Glutamatergic neuron (in vitro differentiated cells): ENCODE measurements at places on chromosomes 12 and 14. TPM values are rescaled to one million over a fixed set of nuclear protein-coding genes. Genes with fewer than 3 reads are reported as not detected.
A peak's percentile ranks its signal among the peaks of the same experiment; 100 is the strongest.

- H3K36me3 ChIP-seq = no peaks in the 10 kb centered on the region
- DNase-seq = no peak
Measured at GRCh38 chr14:21496453-21496852, 14.7 kb downstream of the METTL3 start.

DNA sequence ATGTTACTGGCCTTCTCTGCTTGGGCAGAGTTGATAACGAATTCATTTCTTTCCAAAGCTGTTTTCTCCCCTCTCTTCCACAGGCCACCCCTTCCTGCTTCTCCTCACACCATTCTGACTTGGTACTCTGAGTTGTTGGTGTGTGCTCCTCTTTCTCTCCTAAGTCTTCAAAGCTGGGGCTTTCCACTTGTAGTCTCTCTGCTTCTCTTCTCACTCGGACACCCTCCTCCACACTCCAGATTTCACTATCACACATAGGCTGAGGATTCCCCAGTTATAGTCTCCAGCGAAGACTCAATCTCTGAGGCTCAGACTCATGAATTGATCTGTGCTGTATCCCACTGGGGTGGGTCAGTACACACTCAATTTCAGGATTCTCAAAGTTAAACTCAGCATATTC, 201.0 kb downstream of the SSPN start:
- DNase-seq = no peak
- no peak overlapping the region for H3K27ac ChIP-seq
- no peaks in the 10 kb centered on the region for H3K4me1 ChIP-seq
- no peak overlapping the region for H3K4me3 ChIP-seq
- no peaks in the 10 kb centered on the region for H3K36me3 ChIP-seq

DNA sequence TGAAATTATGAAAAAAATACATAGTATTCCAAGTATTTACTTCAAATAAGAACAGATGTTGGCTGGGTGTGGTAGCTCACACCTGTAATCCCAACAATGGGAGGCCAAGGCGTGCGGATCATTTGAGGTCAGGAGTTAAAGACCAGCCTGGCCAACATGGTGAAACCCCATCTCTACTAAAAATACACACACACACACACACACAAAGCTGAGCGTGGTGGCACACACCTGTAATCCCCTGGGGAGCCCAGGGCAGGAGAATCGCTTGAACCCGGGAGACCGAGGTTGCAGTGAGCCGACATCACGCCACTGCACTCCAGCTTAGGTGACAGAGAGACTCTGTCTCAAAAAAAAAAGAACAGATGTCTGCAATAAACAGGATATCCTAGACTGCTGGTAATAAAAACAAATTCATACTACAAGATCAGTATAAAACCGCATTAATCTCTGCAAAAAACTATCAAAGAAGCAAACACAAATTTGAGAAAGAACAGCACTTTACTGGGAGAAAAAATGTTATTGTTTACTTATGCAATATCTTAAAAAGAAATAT, 23.8 kb downstream of the EEA1 start:
- H3K27ac ChIP-seq = no peak overlapping the region
- no peak overlapping the region for H3K4me3 ChIP-seq
- no peaks in the 10 kb centered on the region for H3K36me3 ChIP-seq

Gene NEMF
- 78.8 TPM for total RNA-seq

Gene EMP1
- not detected for total RNA-seq

DNA sequence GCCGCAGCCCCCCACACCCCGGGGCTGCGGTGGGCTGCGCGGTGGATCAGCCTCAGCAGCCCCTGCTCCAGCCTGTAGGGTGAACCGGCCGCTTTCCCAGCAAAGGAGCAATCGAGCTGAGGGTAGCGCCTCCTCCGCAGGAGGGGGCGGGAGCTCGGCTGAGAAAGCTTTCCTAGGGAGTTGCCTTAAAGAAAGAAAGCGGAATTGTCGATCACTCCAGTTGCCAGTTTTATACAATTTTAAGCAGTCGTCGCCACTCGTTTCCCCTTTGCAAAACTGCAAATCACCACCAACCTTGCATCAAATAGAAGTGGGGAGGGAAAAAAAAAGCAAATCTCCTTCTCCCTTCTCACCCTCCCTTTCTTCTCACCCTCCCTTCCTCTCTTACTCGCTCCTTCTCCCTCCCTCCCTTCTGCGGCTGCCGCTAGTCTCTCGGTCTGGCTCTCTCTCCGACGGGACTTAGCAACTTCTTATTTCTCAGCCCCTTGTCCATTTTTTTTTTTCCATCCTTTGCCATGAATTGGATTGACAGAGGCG, at the start of gene PDE3A:
Gene PDE3A, plus strand, starts transcription at position 424 of the 537 bp plus-strand sequence. CDS start 748 bp downstream, outside the sequence.
- H3K27me3 ChIP-seq = peaks cover 7% of the 10 kb centered on the region
- H3K4me3 ChIP-seq = peak within 1 kb of the TSS; percentile 96
- DNase-seq = peak; percentile 84
- no peaks in the 10 kb centered on the region for H3K36me3 ChIP-seq
- peaks cover 3% of the 10 kb centered on the region for H3K4me1 ChIP-seq

DNA sequence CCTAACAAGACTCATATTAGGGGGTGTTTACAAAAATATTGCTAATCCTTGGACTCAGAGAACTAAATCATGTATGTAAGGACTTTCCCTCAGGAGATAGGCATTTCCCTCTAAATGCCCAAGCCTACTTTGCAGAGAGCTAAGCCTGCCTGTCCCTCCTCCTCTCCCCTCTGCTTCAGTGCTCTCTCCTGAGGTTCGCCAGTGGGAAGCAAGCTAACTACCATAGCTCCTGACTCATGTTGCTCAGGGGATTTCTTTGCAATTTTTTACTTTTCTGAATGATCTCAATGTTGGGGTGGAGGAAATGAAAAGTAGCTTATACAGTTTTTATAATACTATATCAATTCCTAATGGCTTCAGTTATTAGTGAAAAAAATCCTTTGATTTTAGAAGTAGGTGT, 29.6 kb downstream of the IFT43 start:
- no peak overlapping the region for H3K27ac ChIP-seq
- H3K4me1 ChIP-seq = no peaks in the 10 kb centered on the region
- no peak overlapping the region for H3K4me3 ChIP-seq
- peaks cover 40% of the 10 kb centered on the region for H3K36me3 ChIP-seq

Gene NTF3
- total RNA-seq = 5.0 TPM

Gene SPIC
- not detected for total RNA-seq

Gene HOXC4
- not detected for total RNA-seq

Gene ANG
- 1.7 TPM for total RNA-seq

DNA sequence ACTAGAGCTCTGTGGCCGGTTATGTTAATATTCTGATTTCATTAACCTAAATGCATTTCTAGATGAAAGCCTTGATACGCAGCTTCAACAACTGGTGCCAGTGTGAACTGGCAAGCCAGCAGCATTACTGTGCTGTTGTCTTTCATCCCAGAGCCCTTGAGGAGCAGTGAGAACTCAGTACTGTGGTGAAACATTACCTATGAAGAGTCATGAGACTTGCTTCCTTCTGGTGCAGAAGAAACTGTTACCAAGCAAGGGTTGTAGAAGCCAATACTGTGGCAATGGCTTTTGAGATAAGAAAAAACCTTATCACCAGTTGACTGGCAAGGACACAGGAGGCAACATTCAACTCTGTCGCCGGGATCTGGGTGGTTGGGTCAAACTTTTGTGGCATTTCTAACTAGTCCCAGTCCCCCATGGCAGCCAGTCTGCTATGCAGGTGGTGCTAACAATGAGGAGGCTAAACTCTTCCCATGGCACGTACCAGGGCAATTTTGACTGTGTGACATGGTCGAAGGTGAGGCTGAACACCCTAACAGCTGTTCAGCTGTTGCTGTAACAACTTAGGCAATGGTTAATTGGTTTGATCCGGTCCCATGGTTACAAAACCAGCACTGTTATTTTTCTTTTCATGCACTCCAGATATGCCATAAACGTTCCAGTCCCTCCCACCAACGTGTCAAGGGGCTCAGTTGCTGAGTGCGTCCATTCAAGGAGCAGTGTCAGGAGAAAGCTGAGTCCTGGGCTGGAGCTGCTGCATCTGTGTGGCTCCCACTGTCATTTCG, 12.6 kb upstream of the LGALS3 start:
- no peak overlapping the region for H3K27ac ChIP-seq
- no peak overlapping the region for H3K4me3 ChIP-seq
- H3K36me3 ChIP-seq = no peaks in the 10 kb centered on the region
